ENCODE measurements at places on chromosomes 13 and 19.

- no peak for DNase-seq
Observed at GRCh38 chr19:55278391-55279135, 1.3 kb downstream of the HSPBP1 start.

DNA sequence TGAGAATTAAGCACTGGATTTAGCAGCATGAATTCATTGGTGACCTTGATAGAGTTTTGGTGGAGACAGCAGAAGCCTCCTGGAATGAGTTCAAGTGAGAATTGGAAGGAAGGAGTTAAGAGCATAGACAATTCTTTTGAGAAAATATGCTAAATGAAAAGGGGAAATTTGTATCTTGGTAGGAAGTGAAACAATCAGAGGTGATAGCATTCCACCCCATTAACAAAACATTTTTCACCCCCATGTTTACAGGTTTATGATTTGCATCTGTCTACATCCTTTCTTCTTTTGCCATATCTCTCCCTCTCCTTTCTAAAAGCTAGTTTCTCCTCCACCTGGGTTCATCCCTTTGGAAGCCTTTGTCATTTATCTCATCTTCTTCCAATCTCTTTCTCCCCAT is 27.5 kb downstream of the LNX2 start:
- no peak for DNase-seq

DNA sequence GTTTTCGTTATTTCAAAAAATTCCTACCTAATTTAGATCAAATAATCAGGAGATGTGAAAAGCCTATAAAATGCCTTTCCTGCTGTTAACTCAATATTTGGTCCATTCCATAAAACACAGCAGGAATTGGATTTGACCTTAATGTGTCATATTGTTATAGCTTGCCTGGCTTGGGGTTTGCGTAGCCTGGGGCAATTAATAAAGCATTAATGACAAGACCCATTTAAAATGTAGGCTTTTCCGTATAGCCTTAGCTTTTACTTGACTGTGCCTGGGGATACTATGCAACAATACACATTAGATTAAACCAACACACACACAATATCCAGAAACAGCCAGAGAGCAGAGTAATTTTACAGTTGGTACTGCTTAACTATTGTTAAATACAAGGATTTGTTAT is 117.2 kb upstream of the MAB21L1 start:
- no peak for DNase-seq

- DNase-seq, result no peak
Observed at GRCh38 chr13:112184261-112184660, 117.3 kb downstream of the SOX1 start.

- DNase-seq, result peak; percentile 74
Observed at GRCh38 chr13:87052731-87053130, 618.4 kb upstream of the SLITRK5 start.

- no peak for DNase-seq
Observed at GRCh38 chr13:77040835-77041234, 13.9 kb upstream of the FBXL3 start.

DNA sequence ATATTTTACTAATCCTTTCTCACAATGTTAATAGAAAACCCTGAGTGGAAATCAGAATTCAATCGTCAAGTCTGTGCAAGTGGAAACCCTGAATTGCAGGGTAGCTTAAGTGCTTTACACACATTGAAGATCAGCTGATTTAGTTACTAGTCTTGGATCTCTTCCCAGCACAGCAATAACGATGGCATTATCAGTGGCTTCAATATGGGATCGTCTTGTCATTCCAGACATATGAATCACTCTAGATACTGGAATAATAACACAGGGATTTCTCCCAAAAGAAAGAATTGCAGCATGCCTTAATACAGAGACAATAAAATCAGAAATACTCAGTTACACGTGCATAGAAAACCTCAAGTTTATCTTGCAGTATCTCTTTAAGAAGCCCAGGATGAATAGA is 12.6 kb upstream of the METTL21C start:
- peak; percentile 91 for DNase-seq

DNA sequence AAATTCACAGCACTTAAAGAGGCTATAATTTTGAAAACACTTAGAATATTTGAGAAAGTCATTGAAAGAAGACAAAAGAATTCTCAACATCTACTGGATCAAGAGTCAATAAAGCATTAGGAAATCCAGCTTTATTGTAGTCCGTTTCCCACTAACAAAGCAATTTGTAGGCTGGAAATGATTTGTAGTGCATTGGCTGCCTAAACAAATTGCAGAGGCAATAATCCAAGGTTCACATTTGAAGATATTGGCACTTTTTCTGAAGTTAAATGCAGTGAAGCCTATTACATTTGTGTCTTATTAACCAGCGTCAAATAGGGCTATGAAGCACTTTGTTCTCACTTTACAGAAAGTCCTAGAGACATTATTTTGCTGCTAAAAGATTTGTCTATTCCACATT is 848.1 kb upstream of the SLITRK1 start:
- no peak for DNase-seq

DNA sequence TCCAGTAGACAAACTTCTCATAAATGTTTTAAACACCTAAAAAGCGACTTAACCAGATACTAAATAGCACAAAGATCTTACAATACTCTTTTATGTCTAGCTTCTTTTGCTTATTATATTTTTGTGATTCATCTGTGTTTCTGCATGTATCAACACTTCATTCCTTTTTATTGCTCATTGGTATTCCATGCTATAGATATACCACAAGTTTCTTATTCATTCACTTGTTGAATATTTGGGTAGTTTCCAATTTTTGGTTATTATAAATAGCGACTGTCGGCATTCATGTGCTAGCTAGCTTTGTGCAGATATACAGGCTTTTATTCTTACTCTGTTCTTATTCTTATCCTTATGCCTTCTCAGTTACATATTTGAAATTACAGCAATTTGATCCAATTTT is 50.0 kb upstream of the RGCC start:
- peak; percentile 42 for DNase-seq

- DNase-seq, result no peak
Observed at GRCh38 chr13:51432576-51432975, 20.3 kb downstream of the INTS6 start.

GRCh38 chr19:19405971-19406877 is 749 bp downstream of the GATAD2A start:
- peak; percentile 73 for DNase-seq

- no peak for DNase-seq
Observed at GRCh38 chr19:681029-682019, 5.1 kb downstream of the FSTL3 start.

- no peak for DNase-seq
Observed at GRCh38 chr13:103101901-103102300, 35.7 kb upstream of the SLC10A2 start.

GRCh38 chr13:26022538-26023292 is 29.1 kb downstream of the SHISA2 start:
- DNase-seq, result peak; percentile 10

DNA sequence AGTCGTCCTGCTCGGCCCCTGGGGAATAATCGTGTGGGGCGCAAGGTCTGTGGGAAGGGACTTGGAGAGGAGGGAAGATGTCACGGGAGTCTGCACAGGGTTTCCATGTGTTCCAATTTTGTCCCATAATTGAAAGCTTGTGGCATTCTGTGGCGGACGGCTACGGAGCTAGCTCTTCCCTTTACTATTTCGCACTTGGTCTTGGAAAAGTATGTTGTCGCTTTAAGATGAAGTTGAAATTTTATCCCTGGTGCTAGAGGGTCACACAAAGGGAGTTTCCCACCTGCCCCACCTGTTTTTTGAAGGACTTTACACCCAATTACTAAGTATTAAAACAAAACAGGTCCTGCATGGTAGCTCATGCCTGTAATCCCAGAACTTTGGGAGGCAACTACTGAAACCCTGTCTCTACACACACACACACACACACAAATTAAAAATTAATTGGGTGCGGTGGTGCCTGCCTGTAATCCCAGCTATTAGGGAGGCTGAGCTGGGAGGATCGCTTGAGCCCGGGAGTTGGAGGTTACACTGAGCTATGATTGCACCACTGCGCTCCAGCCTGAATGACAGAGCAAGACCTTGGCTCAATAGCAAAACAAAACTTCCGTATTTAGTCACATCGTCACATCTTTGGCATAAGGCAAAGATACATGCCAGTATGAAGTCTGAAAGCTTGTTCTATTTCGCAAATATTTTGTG is 967 bp upstream of the TPT1 start:
- peak; percentile 83 for DNase-seq

GRCh38 chr13:109389892-109390345 is 396.5 kb downstream of the IRS2 start:
- DNase-seq, result peak; percentile 94

- DNase-seq, result peak; percentile 67
Observed at GRCh38 chr13:51659276-51660127, 75.2 kb downstream of the WDFY2 start.

DNA sequence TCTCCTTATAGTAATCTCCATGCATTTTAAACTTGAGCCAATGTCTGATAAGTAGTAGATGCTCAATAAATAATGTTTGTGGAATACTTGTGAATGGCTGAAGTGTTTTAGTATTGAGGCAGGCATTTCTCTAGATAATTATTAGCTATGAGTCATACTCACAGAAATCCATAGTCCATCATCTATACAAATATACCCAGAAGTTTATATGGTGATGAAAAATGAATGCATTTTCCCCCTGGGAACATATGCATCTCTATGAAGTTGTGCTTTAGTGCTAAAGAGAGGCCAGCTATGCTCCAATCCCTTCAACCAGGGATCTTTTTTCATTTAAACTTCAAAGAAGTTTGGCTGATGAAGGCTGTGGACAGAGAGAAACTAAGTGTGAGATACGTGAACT is 17.2 kb downstream of the MBNL2 start:
- no peak for DNase-seq

GRCh38 chr19:44553478-44554171 is 24.1 kb upstream of the CEACAM20 start:
- DNase-seq, result peak; percentile 4

- no peak for DNase-seq
Observed at GRCh38 chr13:78323848-78324247, 279.5 kb downstream of the POU4F1 start.

DNA sequence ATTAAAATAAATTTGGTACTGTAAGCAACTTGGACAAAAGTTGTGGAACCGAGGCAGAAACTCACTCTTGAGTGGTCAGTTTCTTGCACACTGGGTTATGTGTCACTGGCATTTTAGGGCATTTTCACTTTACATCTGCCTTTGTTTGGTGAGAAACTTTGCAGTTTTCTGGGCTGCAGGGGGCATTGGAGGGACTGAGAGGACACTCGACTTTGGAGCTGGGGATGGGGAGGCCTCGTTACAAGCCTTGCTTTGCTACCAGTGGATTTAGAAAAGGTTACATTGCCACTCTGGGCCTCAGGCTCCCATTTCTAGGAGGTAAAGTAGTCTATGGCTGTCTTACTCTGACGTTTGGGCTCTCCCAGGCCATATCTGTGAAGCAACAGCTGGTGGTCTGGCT is 41.9 kb upstream of the ZNF536 start:
- DNase-seq, result no peak

DNA sequence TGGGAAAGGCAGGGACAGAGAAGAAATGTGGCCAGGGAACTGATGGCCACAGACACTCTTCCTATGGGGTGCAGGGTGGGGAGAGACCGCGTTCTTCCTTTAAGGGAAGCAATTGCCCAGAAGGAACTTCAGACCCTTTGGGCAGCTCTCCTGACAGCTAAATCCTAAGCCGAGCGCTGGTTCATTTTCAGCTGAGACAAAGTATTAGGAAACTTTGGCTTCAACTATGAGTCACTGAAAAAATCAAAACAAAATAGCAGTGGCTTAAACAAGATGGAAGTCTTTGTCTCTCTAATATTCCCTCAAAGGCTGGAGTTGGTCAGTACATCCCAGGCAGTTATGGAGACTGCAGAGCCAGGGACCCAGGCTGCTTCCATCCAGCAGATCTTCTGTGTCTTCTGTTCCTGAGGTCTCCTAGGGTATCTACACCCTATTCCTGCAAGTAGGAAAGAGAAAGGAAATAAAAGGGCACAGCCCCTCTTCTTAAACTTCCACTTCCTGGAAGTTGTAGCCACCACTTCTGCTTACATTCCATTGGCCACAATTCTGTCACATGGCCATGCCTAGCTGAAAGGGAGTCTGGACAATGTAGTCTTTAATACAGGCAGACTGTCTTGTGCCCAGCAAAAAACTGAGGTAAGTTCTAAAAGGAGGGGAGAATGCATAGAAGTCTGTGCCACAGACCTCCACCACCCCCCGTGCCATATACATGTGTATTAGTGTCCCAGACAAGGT is 163.5 kb downstream of the KATNAL1 start:
- DNase-seq, result peak; percentile 75

DNA sequence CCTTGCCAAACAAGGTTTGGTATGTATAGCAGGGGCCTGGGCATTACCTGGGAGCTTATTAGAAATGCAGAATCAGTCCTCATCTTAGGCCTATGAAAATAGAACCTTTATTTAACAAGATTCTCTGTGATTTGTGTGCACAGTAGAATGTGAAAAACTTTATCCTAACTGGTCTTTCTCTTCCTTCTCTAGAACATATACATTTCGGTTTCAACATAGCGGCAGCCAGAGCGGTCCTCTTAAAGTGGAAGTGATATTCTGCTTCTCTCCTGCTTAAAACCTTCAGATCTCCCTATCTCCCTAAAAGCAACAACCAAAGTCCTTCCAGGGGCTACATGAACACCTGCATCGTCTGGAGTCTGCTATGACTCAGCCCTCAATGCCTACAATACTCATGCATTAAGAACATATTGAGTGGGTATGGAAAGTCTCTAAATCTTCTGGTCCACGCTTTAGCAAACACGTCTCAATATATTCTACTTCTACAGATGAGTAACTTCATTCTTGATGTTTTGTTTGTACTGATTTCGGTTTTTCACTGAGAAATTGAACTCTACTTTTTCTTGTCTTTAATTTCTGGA is 84.5 kb downstream of the SPRY2 start:
- DNase-seq, result no peak

- DNase-seq, result peak; percentile 35
Observed at GRCh38 chr13:80430561-80430960, 89.6 kb upstream of the SPRY2 start.

- DNase-seq, result peak; percentile 85
Observed at GRCh38 chr13:35475960-35476943, at the start of gene MAB21L1. TSS of gene MAB21L1 (minus strand) at chr13:35476689. CDS start at chr13:35476138, 551 bp downstream.

DNA sequence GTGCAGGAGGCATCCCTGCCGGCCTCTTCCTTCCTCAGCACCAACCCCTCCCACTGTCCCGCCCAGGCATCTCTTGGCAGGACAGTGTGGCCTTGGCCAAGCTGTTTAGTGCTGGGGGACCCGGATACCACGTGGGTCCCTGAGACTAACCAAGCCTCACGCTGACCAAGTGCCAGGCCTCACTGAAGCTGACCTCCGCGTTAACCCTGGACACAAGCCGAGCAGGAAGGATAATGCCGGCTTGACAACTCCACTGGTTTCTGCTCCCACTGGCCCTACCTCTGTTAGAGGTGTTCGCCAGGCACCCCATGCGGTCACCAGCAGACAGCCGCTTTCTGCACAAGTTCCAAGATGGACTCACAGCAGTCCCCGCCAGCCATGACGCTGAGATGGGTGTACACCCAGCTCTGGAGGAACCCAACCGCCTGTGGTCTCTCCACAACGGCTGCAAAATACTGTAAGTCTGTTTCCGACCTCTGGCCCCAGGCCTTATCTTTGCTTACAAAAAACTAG is 12.4 kb downstream of the GRTP1 start:
- no peak for DNase-seq

- DNase-seq, result no peak
Observed at GRCh38 chr13:24093047-24093446, 67.5 kb upstream of the SPATA13 start.

GRCh38 chr13:74825152-74825937 is 656.6 kb downstream of the TBC1D4 start:
- DNase-seq, result peak; percentile 91

Measured in fibroblast of mammary gland (primary cell).